NCI-H2107 (cell line): ENCODE measurements at places on chromosomes 11 and 22.

GRCh38 chr11:36278531-36279282 lies 10.5 kb downstream of the COMMD9 start:
- DNase-seq: no peak

GRCh38 chr22:44461614-44462013 lies 36.4 kb downstream of the RTL6 start:
- no peak for DNase-seq

- no peak for DNase-seq
Measured at GRCh38 chr11:94424011-94424410, 22.8 kb upstream of the GPR83 start.

- no peak for DNase-seq
Measured at GRCh38 chr22:48842583-48842945, 985.1 kb downstream of the BRD1 start.

- no peak for DNase-seq
Measured at GRCh38 chr11:76025068-76025467, 181.2 kb downstream of the WNT11 start.
